Large intestine (tissue), 12 donors: ENCODE measurements at places on chromosomes 1 and 21.

- no peaks in the 10 kb centered on the region for H3K27me3 ChIP-seq
- H3K27ac ChIP-seq, result no peak overlapping the region
- DNase-seq, result no peak
- no peak overlapping the region for H3K4me3 ChIP-seq
- no peaks in the 10 kb centered on the region for H3K4me1 ChIP-seq
Observed at GRCh38 chr1:71417421-71417820, 336.6 kb upstream of the ZRANB2 start.

DNA sequence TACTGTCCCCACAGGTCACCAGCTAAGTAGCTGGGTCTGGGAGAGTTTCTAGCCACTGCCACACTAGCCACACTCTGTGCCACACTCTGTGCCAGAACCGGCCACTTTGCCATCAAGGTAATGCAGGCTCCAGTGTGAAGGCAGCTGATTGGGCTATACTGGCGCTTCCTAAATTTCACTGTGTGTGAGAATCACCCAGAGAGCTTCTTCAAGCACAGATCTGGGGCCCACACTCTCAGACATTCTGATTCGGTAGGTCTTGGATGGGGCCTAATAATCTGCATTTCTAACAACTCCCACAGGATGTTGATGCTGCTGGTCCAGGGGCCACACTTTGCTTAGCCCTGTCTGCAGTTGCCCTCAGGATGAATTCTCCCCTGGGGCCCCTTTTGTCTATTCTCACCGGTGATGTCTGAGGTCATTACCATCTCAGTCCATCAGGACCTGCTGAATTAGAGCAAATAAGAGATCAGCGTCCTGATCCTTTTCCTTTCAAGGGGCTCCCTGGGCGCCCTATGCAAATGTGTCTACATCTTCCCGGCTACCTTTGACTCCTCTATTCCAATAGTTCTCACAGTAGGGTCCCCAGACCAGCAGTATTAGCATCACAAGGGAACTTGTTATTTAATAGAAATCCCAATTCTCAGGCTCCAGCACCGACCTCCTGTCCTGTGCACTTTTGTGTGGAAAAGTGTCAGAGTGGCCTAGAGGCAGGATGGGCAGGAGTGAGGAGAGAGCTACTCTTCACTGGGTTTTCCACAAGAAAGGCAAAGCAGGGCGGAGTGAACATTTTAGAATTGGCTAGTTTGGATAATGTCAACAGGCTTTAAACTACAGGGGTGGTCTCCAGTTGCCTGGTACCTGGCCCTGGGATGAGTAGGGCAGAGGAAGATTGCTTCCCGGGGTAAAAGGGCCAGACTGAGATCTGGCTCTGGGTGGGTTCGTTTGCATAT, 24.7 kb upstream of the LRRN2 start:
- DNase-seq, result no peak
- H3K36me3 ChIP-seq, result no peaks in the 10 kb centered on the region
- peaks cover 12% of the 10 kb centered on the region for H3K27me3 ChIP-seq
- H3K4me1 ChIP-seq, result peaks cover 18% of the 10 kb centered on the region
- H3K27ac ChIP-seq, result no peak overlapping the region
- no peak overlapping the region for H3K4me3 ChIP-seq

- H3K27ac ChIP-seq, result peak overlapping the region; percentile 76
- no peaks in the 10 kb centered on the region for H3K27me3 ChIP-seq
- peaks cover 29% of the 10 kb centered on the region for H3K4me1 ChIP-seq
- H3K4me3 ChIP-seq, result peak overlapping the region; percentile 6
Observed at GRCh38 chr1:1678581-1679380, 13.8 kb downstream of the SLC35E2B start.

GRCh38 chr1:10353282-10353681, 45.6 kb upstream of the PGD start:
- no peaks in the 10 kb centered on the region for H3K27me3 ChIP-seq
- peaks cover 25% of the 10 kb centered on the region for H3K36me3 ChIP-seq
- H3K4me3 ChIP-seq, result no peak overlapping the region
- H3K27ac ChIP-seq, result no peak overlapping the region

GRCh38 chr1:155591770-155592169, 18.2 kb upstream of the MSTO1 start:
- H3K4me3 ChIP-seq, result no peak overlapping the region
- peak; percentile 36 for DNase-seq
- no peaks in the 10 kb centered on the region for H3K36me3 ChIP-seq
- H3K27me3 ChIP-seq, result no peaks in the 10 kb centered on the region

GRCh38 chr1:244209955-244210354, 158.9 kb downstream of the ZBTB18 start:
- no peak for DNase-seq
- no peak overlapping the region for H3K4me3 ChIP-seq
- H3K27me3 ChIP-seq, result no peaks in the 10 kb centered on the region
- H3K4me1 ChIP-seq, result no peaks in the 10 kb centered on the region
- H3K36me3 ChIP-seq, result no peaks in the 10 kb centered on the region
- no peak overlapping the region for H3K27ac ChIP-seq

DNA sequence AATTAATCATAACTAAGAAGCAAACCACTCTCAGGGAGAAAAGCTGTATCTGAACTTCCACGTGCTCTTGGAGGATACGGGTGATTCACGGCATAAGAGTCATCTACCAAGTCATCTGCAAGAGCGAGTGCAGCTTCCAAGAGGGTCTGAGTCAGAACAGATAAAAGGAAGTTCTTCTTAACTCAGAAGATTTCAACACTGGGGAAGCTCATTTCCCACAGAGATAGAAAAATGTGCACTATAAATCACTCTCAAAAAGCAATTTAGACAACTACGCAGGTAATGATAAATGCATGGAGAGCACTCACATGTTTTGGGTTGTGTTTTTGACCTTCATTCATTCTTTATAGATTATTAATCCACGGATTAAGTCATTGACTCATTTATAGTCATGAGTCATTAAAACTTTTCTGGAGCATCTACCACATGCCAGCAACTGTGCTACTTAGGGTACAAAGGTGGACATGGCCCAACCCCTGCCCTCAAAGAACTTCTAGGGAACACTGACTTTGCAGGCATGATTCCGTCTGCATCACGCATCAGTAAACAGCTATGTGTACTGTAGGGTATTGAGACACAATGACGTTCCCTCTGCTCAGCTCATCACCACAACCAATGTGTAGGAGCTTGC, 20.8 kb downstream of the KCNJ15 start:
- H3K4me3 ChIP-seq, result no peak overlapping the region
- H3K36me3 ChIP-seq, result no peaks in the 10 kb centered on the region
- no peaks in the 10 kb centered on the region for H3K4me1 ChIP-seq
- no peak overlapping the region for H3K27ac ChIP-seq
- no peak for DNase-seq

DNA sequence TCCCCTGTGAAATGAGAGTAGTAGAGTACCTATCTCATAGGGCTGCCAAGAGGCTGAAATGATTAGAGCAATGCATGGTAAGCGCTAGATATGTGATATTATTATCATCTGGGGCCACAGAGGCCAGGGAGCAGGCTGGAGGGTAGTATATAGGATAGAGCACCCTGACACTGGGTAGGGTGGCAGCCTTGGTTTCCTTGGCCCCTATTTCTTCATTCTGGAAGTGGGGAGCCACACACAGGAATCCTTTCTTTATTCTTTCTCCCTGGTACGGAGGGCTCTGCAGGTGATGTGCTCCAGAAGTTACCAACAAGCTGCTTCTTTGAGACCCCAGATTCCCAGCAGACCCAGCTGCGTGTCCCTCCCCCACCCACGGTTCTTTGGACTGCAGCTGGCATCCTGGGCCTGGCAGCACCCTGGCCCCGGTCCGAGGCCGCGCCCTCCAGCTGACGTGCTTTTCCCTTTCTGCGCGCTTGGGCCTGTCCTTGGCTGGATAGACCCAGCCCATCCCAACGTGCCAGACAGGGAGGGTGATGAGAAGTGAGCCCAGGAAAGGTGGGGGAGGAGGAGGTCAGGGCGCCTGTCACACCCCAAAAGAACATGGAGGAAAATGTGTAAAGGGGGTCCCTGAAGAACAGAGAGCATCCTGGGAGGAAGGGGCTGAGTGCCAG, 18.2 kb downstream of the INAVA start:
- peaks cover 57% of the 10 kb centered on the region for H3K36me3 ChIP-seq
- no peak for DNase-seq
- peaks cover 44% of the 10 kb centered on the region for H3K4me1 ChIP-seq
- no peak overlapping the region for H3K27ac ChIP-seq
- no peak overlapping the region for H3K4me3 ChIP-seq

- H3K27me3 ChIP-seq, result no peaks in the 10 kb centered on the region
- H3K36me3 ChIP-seq, result no peaks in the 10 kb centered on the region
- no peak overlapping the region for H3K4me3 ChIP-seq
Observed at GRCh38 chr1:192581131-192581927, 5.8 kb downstream of the RGS1 start.

- H3K4me1 ChIP-seq, result peaks cover 9% of the 10 kb centered on the region
- no peak overlapping the region for H3K4me3 ChIP-seq
- no peaks in the 10 kb centered on the region for H3K27me3 ChIP-seq
- no peak overlapping the region for H3K27ac ChIP-seq
- H3K36me3 ChIP-seq, result peaks cover 75% of the 10 kb centered on the region
- DNase-seq, result no peak
Observed at GRCh38 chr1:110058591-110058990, 11.9 kb downstream of the ALX3 start.

DNA sequence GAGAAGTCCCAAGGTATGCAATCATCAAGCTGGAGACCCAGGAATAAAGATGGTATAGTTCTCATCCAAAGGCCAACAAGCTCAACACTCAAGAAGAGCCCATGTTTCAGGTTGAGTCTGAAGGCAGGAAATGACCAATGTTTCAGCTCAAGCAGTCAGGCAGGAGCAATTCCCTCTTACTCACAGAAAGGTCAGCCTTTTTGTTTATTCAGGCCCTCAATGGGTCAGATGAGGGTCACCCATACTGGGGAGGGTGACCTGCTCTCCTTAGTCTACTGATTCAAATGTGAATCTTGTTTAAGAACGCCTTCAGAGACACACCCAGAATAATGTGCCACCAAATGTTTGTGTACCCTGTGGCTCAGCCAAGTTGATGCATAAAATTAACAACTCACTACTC, 262.4 kb downstream of the USP25 start:
- H3K27ac ChIP-seq, result no peak overlapping the region
- H3K4me3 ChIP-seq, result no peak overlapping the region
- H3K4me1 ChIP-seq, result no peaks in the 10 kb centered on the region
- no peaks in the 10 kb centered on the region for H3K36me3 ChIP-seq
- DNase-seq, result no peak

DNA sequence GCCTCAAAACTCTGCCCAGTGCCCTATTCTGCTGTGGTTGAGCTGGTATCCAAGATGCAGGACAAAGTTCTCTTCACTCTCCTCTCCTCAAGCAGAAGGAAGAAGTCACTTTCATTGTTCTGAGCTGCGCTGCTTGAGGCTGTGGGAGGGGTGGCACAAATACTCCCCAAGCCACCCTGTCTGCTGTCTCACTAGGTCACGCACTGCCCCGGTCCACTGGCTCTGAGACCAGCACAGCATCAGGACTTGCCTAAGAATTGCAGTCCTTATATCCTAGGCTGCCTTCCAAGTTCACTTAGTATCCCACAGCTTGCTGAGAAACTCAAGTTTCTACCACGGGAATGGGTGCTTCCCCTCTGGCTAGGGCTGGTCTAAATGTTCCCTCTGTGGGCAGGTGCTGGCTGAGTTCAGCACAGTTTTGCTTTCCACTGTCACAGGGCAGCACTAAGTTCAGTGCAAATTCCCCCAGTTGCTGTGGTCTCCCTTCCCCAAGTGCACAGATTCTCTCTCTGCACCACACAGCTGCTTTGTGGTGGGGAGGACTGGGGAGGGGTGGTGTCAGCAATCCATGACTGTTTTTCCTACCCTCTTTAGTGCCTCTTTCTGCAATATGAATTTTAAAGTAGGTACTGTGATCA, 32.4 kb downstream of the SLC9C2 start:
- no peaks in the 10 kb centered on the region for H3K36me3 ChIP-seq
- H3K27ac ChIP-seq, result no peak overlapping the region
- H3K27me3 ChIP-seq, result no peaks in the 10 kb centered on the region
- DNase-seq, result no peak
- no peak overlapping the region for H3K4me3 ChIP-seq

GRCh38 chr21:45064618-45065399, 9.6 kb upstream of the ADARB1 start:
- H3K4me1 ChIP-seq, result no peaks in the 10 kb centered on the region
- DNase-seq, result no peak
- no peaks in the 10 kb centered on the region for H3K36me3 ChIP-seq

- no peak for DNase-seq
- no peaks in the 10 kb centered on the region for H3K36me3 ChIP-seq
- no peak overlapping the region for H3K27ac ChIP-seq
- peaks cover 17% of the 10 kb centered on the region for H3K4me1 ChIP-seq
- no peak overlapping the region for H3K4me3 ChIP-seq
Observed at GRCh38 chr1:110387048-110387754, 3.6 kb downstream of the SLC16A4 start.

DNA sequence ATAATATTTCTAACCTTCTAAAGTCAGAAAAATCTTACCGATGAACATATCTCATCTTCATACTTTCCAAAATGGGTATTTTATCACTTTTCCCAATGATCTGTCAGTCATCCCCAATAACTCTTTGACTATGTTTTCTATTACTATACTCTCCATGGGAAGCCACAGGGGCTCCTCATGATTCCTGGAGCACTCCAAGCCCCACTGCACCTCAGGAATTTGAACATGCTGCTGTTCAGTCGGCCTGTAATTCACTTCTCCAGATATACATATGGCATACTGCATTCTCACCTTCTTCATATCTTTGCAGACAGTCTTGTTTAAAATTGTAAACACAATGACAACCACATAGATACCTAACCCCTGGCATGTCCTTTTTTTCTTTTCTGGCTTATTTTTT, 333.0 kb downstream of the BRINP3 start:
- no peaks in the 10 kb centered on the region for H3K36me3 ChIP-seq
- H3K4me3 ChIP-seq, result no peak overlapping the region

GRCh38 chr1:156123356-156124196, 9.1 kb downstream of the LMNA start:
- peaks cover 84% of the 10 kb centered on the region for H3K4me1 ChIP-seq
- H3K36me3 ChIP-seq, result peaks cover 13% of the 10 kb centered on the region
- no peak overlapping the region for H3K4me3 ChIP-seq
- H3K27me3 ChIP-seq, result no peaks in the 10 kb centered on the region

- H3K4me3 ChIP-seq, result no peak overlapping the region
- no peak for DNase-seq
- no peak overlapping the region for H3K27ac ChIP-seq
- H3K27me3 ChIP-seq, result no peaks in the 10 kb centered on the region
- peaks cover 8% of the 10 kb centered on the region for H3K4me1 ChIP-seq
Observed at GRCh38 chr1:169052727-169053126, 53.8 kb upstream of the ATP1B1 start.

GRCh38 chr1:4346131-4346530, 308.3 kb upstream of the AJAP1 start:
- H3K36me3 ChIP-seq, result no peaks in the 10 kb centered on the region
- DNase-seq, result no peak
- H3K27ac ChIP-seq, result no peak overlapping the region
- no peak overlapping the region for H3K4me3 ChIP-seq
- H3K27me3 ChIP-seq, result no peaks in the 10 kb centered on the region

DNA sequence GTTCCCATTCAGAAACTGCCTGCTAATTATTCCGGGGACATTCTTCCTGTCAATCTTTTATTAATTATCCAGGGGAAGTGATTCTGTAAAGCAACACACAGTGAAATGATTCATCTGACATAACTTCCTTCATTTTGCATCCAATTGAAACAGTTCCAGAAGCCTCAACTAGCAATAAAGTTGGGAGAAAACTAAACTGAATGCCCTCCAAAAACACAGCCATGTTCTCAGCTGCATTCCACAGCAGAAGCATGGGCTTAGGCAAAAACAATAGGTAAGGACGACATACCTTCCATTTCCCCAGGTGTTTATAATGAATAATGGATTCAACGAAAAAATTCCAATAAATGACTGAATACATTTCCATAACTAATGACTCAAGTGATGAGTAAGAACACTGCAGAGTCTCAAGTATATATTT, 36.9 kb upstream of the TARBP1 start:
- H3K4me3 ChIP-seq, result no peak overlapping the region
- no peaks in the 10 kb centered on the region for H3K36me3 ChIP-seq
- no peak for DNase-seq
- no peaks in the 10 kb centered on the region for H3K4me1 ChIP-seq
- no peaks in the 10 kb centered on the region for H3K27me3 ChIP-seq
